Central memory CD8-positive, alpha-beta T cell (primary cell): ENCODE measurements at places on chromosomes 3 and 15.
A peak's percentile ranks its signal among the peaks of the same experiment; 100 is the strongest.

DNA sequence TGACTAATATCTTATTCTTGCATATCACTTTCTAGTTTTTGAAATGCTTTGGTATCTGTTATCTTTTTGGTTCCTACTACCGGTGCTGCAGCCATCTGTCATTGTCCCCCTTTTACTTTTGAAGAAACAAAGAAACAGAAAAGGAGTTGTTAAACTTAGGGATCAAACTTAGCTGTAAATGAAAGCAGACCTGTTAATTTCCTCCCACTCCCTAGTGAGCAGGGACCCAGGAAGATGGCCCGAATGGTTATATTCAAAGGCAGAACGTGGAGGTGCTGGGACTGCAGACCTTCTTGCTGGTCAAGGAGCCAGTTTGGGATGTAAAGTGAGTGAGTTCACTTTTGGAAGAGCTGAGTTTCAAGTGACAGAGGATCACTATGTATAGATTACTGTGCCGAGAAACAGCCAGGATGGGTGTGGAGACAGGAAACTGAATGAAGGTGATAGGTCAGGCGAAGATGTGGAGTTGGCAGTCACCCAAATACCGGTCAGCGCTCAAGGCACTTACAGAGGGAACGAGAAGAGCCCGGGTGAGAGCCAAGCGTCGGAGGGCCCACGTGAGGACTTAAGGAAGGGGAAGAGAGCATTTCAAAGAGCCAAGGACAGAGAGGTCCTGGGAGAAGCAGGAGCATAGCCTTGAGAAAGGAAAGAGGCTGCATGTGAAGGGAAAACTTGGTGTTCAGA, 20.1 kb downstream of the KBTBD8 start:
- DNase-seq: no peak

DNA sequence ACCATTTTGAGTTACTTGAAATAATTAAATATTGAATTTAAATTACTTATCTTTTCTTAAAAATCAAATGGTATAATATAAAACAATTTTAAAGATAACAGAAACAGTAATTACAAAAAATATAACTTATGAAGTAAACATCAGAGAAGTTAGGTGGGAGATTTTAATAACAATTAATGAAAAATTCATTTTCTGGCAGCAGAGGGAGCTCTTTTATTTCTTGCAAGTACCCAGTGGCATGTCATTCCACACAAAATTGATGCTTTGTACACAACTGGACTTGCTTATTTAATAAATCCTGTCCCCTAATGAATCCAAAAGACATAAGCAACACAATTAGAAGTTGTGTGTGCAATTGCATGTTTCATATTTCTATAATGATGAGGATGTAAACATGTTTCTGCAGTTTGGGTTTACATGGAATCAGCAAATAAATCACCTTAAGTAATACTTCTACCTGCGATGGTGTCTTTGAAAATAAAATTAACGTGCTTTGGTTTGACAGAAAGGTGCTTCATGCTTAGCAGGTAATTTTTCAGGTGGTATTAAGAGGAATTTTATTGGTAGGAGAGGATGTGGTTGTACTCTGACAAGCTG, 861.3 kb downstream of the ZPLD1 start:
- no peak for DNase-seq

DNA sequence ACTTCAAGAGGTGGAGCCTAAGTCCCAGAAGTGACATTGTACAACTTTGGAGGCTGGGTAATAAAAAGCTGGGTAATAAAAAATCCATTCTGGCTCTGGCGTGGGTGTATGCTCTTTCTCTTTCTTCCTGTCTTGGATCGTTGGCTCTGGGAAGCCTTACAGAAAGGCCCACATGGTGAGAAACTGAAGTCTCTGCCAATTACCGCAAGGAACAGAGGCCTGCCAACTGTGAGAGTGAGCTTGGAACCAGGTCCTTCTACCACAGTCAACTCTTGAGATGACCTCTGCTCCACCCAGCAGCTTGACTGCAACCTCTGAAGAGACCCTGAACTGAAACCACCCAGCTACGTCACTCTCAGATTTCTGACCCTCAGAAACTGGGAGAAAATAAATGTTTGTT, 51.0 kb downstream of the NR2F2 start:
- DNase-seq: no peak

DNA sequence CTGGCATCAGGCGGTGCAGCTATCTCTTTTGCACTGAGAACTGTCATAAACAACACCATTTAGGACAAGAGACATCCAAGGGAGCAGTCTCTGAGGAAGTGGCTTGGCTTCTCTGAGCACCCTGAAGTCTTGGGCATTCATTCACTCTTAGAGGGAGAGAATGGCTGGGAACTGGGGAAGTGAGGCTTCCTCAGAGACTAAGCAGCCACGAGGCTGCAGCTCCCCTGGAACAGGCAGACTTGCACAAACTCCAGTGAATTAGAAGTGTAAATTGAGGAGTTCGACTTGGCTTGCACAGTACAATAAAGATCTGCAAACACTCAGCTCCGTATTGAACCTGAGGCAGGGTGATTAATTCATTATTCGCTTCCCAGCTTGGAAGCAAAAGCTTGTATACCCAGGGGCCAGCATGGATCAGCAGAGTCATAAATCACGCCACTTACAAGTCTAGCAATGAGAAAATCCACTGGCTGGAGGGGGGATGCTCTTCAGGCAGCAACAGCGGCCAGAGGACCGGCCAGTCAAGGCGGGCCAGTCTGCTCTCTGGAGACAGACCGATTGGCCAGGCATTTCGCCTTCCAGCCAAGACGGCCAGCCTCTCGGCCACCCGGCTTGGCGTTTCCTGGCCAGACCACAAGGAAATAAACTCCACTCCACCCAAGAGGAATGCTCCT, 118.8 kb upstream of the ADPGK start:
- no peak for DNase-seq

GRCh38 chr3:42701371-42702065, 1.1 kb downstream of the HHATL start:
- peak; percentile 35 for DNase-seq
